T1000 (cell line): ENCODE measurements at places on chromosomes 4 and X.

DNA sequence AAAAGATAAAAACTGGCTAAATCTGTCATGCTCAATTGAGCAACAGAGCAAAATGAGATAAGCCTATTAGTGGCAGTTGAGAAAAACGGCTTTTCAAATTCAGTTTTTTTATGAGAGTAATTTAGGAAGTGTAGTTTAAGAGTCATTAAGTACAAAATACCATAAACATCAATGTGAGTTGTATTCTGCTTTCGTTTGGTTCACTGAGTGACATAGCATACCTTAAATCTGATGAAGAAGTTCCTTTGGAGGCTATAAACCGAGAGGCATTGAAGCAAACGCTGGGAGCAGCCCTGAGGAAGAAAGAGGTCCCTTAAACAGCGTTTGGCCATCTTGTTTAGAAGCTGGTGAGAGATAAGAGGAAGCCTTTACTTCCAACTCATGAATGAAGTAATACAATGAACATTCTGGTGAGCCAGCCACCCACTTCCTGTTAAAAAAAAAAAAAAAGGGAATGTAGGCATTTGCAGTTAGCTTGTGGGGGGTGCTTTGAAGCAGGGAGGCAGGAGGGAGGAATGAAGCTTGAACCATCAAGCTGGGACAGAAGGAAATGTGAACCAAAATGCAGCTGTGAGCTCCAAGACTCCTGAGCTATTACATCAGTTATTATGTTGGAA, 132.3 kb downstream of the ZNF330 start:
- DNase-seq = no peak

DNA sequence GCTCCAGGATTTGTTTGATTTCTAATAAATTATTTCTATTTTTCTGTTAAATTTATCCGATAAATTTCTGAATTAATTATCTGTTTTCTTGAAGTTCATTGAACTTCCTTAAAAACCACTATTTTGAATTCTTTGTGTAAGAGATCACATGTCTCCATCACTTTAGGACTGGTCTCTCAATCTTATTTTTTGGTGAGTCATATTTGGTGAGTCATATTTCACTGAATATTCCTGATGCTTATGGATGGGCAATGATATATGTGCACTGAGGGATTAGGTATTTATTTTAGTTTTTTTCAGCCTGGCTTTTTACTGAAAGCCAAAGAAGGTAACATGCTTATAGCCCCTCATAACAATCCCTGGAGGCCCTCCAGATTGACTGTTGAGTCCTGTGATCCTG, 48.5 kb upstream of the IL15 start:
- DNase-seq = no peak

GRCh38 chrX:110056419-110056818, 53.5 kb downstream of the TMEM164 start:
- DNase-seq = no peak

GRCh38 chr4:114444211-114444610, 154.4 kb upstream of the UGT8 start:
- no peak for DNase-seq

DNA sequence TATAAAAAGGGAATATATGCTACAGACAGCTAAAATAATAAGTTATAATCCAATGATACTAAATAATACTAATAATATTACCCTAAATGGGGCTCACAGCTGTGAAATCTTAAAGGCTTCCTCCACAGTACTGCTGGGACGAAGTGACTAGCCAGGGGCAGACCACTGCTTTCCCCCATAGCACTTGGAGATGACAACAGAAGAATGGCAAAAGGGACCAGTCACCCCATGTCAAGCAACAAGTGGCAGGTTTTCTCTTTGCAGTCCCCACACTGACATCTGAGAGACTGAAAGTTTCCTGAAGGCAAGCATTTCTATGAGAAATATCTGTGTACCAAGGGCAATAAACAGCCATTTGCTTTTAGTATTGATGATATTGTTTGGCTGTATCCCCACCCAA, 173.5 kb upstream of the GPC4 start:
- no peak for DNase-seq
